ENCODE measurements at places on chromosomes 2 and 18. TPM values are rescaled to one million over a fixed set of nuclear protein-coding genes. Genes with fewer than 3 reads are reported as not detected.

GRCh38 chr2:222248256-222248655 lies 50.5 kb downstream of the PAX3 start:
- H3K27ac ChIP-seq: no peak overlapping the region
- H3K4me3 ChIP-seq: no peak overlapping the region
- no peaks in the 10 kb centered on the region for H3K27me3 ChIP-seq
- DNase-seq: no peak
- no peaks in the 10 kb centered on the region for H3K4me1 ChIP-seq
- H3K36me3 ChIP-seq: no peaks in the 10 kb centered on the region

GRCh38 chr2:31082002-31082401 lies 56.2 kb downstream of the GALNT14 start:
- H3K4me1 ChIP-seq: no peaks in the 10 kb centered on the region
- H3K27me3 ChIP-seq: no peaks in the 10 kb centered on the region
- H3K4me3 ChIP-seq: no peak overlapping the region
- no peak for DNase-seq
- no peaks in the 10 kb centered on the region for H3K36me3 ChIP-seq

- no peaks in the 10 kb centered on the region for H3K27me3 ChIP-seq
- peak overlapping the region; percentile 73 for H3K27ac ChIP-seq
- H3K36me3 ChIP-seq: no peaks in the 10 kb centered on the region
Observed at GRCh38 chr2:237181844-237182243, 96.2 kb downstream of the COPS8 start.

- H3K27me3 ChIP-seq: no peaks in the 10 kb centered on the region
- H3K36me3 ChIP-seq: no peaks in the 10 kb centered on the region
- H3K4me3 ChIP-seq: no peak overlapping the region
- H3K4me1 ChIP-seq: peaks cover 7% of the 10 kb centered on the region
- H3K27ac ChIP-seq: no peak overlapping the region
- DNase-seq: no peak
Observed at GRCh38 chr2:113116100-113116958, 11.1 kb upstream of the IL1RN start.

GRCh38 chr2:175852879-175853615 lies 149.0 kb downstream of the LNPK start:
- H3K27me3 ChIP-seq: no peaks in the 10 kb centered on the region
- no peaks in the 10 kb centered on the region for H3K36me3 ChIP-seq
- DNase-seq: no peak
- no peak overlapping the region for H3K4me3 ChIP-seq

DNA sequence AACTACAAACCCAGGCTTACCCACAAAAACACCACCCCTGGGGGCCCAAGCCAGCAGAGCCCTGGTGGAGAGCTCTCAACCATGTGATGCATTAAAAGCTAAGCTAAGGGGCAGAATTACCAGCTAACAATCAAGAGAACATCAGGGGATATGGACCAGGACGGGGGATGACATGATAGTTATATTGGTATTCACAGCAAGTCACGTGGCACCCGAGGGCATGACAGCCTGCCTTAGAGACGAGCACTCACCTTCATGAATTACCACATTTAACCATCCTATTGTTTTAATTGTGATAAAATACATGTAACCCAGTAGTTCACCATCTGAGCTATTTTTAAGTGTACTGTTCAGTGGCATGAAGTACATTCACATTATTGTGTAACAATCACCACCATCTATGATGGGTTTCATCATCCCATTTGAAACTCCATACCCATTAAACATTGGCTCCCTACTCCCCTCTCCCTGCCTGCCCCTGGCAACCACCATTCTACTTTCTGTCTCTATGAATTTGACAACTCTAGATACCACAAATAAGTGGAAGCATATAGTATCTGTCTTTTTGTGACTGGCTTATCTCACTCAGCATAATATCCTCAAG lies 245.6 kb downstream of the ANAPC1 start:
- H3K36me3 ChIP-seq: no peaks in the 10 kb centered on the region

- no peak overlapping the region for H3K27ac ChIP-seq
- H3K4me1 ChIP-seq: peaks cover 25% of the 10 kb centered on the region
- H3K27me3 ChIP-seq: no peaks in the 10 kb centered on the region
- no peak overlapping the region for H3K4me3 ChIP-seq
- no peaks in the 10 kb centered on the region for H3K36me3 ChIP-seq
Observed at GRCh38 chr2:24579053-24579803, 88.2 kb downstream of the NCOA1 start.

DNA sequence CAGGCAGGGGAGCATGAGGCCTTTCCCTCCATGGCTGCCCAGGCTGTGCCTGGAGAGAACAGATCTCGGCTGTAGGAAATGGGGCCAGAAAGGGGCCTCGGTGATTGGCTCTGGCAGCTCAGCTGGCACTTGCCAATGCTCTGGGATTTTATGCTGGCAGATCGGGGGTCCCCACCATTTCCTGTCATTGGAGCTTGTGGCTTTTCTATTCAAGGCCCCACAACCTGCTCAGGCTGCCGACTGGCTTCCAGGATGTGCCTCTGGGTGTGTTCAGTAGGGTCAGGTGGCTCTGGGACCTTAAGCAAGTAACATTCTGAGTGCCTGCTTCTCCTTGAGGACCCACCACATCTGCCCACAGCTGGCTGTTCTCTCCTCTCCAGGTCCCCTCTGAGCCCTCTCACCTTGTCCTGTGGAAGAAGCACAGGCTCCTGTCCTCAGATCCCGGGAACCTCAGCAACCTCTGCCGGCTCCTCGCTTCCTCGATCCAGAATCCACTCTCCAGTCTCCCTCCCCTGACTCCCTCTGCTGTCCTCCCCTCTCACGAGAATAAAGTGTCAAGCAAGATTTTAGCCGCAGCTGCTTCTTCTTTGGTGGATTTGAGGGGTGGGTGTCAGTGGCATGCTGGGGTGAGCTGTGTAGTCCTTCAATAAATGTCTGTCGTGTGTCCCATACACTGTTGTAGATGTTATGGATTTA lies 4.2 kb downstream of the GNLY start:
- DNase-seq: no peak
- H3K27ac ChIP-seq: no peak overlapping the region
- H3K4me3 ChIP-seq: no peak overlapping the region
- H3K4me1 ChIP-seq: no peaks in the 10 kb centered on the region

DNA sequence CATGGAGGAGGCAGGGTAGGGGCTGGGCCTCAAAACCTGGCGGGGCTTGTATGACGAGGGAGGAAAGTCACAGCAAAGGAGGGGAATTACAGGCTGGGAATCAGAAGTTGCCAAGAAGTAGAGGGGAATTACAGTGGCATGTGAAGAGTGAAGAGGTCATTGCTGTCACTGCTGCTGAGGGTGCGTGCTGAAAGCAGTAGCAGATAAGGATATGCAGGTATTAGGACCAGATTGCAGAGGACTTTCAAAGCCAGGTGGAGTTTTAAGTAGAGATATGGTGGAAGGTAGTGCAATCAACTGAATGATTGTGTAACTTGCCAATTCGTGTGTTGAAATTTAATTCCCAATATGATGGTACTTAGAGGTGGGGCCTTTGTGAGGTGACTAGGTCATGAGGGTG lies 19.4 kb upstream of the LRPPRC start:
- DNase-seq: no peak
- H3K4me1 ChIP-seq: no peaks in the 10 kb centered on the region
- no peak overlapping the region for H3K4me3 ChIP-seq
- no peak overlapping the region for H3K27ac ChIP-seq
- H3K36me3 ChIP-seq: no peaks in the 10 kb centered on the region

GRCh38 chr2:127763776-127764175 lies 47.2 kb downstream of the WDR33 start:
- no peak for DNase-seq
- peaks cover 100% of the 10 kb centered on the region for H3K36me3 ChIP-seq
- H3K4me3 ChIP-seq: no peak overlapping the region
- no peak overlapping the region for H3K27ac ChIP-seq
- H3K4me1 ChIP-seq: no peaks in the 10 kb centered on the region
- H3K27me3 ChIP-seq: no peaks in the 10 kb centered on the region

GRCh38 chr2:200471324-200471848 lies 38.5 kb downstream of the KCTD18 start:
- H3K4me1 ChIP-seq: peaks cover 31% of the 10 kb centered on the region
- DNase-seq: no peak
- H3K27ac ChIP-seq: no peak overlapping the region
- H3K36me3 ChIP-seq: peaks cover 39% of the 10 kb centered on the region

- H3K27me3 ChIP-seq: no peaks in the 10 kb centered on the region
- no peak overlapping the region for H3K4me3 ChIP-seq
- H3K27ac ChIP-seq: no peak overlapping the region
Observed at GRCh38 chr2:193518041-193518817, 1323.5 kb upstream of the TMEFF2 start.

DNA sequence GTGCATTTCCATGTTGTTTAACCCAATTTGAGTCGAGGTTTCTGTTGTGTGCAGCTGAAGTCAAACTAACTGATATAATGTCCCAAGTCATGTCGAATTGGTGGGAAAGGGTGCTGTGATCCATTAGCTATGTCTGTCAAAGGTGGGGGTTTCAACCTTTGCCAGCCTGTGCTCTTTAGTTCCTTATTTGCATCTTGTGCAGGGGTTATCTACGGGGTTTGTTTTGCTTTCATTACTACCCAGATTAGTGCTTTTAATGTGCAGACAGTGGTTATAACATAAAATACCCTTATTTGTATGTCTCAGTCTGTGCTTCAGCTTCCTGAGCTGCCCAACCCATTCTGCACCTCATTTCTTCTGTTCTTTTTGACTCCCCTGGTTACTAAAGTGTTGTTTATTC lies 271.9 kb upstream of the CXCR4 start:
- no peaks in the 10 kb centered on the region for H3K27me3 ChIP-seq
- no peaks in the 10 kb centered on the region for H3K36me3 ChIP-seq
- H3K4me1 ChIP-seq: peaks cover 15% of the 10 kb centered on the region
- H3K27ac ChIP-seq: peak overlapping the region; percentile 40

BUB1 gene
- total RNA-seq: 2.4 TPM

SIX2 gene
- total RNA-seq: 0.20 TPM

PMS1 gene
- 15.3 TPM for total RNA-seq

CFAP65 gene
- 0.28 TPM for total RNA-seq

RFX8 gene
- not detected for total RNA-seq

All from spleen (tissue), 13 donors.